ENCODE measurements at places on chromosomes 5 and 9.

DNA sequence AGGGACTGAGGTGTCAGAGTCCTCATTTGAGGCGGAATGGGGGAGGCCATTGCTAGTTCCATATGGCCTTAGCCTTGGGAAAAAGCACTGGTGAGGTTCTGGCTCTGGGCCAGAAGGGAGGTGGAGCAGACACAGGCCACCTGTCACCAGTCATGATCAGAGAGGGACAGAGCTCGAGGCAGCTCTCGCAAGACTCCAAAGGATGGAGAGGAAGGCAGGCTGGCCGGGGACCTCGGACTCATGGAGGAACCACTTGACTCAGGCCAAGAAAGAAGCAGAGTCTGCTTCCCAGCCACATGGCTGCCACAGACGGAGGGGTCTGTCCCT, 29.2 kb upstream of the NSMF start:
- no peak for DNase-seq

DNA sequence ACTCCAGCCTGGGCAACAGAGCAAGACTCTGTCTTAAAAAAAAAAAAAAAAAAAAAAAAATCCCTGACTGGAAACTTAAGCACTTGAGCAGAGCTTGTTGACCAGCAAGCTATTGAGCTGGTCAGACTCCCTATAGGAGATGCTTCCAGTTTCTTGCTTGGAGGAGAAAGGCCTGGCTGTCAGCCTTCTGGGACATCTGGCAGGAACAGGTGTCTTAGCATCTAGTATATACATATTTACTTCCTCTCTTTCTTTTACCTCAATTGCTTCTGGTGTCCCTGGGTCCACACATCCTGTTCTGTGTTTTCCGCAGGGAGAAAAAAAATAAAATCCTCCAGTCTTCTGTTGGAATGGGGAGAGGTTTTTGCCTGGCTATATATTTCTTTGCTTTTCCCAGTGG, 60.1 kb downstream of the PRKACG start:
- no peak for DNase-seq

GRCh38 chr9:69252436-69252835, 72.6 kb upstream of the ENTREP1 start:
- DNase-seq: no peak

- DNase-seq: no peak
Measured at GRCh38 chr9:127525401-127526188, 74.3 kb downstream of the LRSAM1 start.

DNA sequence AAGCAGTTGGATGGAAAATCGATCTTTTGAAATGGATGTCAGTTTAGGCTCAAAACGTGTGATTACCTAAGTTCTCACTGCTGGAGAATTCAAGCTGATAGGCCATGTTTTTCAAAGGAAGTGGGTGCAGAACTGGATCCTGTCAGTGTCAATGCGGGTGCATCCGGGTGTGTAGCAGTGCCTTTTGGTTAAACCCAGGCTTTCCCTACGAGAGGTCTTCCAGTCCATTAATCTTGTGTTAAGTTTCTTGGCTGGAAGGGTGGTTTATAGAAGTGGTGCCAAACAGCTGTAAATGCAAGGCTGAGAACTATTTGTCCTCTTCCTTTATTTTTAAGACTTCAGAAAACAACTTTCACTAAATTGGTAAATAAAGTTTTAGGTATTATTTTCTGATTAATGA, 71.9 kb downstream of the DAPK1 start:
- no peak for DNase-seq

DNA sequence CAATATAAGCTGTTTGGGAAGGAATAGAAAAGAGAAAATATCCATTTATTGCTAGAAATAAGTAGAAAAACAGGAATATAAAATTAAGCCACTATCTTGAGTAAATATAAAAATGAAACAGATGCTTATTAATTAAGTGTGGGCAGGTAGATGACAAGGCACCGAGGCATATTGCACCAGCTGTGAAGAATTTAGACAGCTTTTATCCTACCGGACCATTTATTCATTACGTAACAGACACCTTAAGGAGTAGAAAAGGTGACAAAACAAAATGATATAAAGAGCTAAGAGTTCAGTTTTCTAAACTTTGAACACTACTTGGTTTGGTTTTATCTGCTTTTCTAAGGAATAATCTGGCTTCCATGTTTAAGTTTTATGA, 404.1 kb downstream of the PTPRD start:
- DNase-seq: no peak

- no peak for DNase-seq
Measured at GRCh38 chr5:116872486-116872885, 297.9 kb upstream of the SEMA6A start.

GRCh38 chr5:179795049-179795862, 1.5 kb downstream of the LTC4S start:
- no peak for DNase-seq

GRCh38 chr9:19947996-19948395, 159.2 kb upstream of the SLC24A2 start:
- DNase-seq: no peak

DNA sequence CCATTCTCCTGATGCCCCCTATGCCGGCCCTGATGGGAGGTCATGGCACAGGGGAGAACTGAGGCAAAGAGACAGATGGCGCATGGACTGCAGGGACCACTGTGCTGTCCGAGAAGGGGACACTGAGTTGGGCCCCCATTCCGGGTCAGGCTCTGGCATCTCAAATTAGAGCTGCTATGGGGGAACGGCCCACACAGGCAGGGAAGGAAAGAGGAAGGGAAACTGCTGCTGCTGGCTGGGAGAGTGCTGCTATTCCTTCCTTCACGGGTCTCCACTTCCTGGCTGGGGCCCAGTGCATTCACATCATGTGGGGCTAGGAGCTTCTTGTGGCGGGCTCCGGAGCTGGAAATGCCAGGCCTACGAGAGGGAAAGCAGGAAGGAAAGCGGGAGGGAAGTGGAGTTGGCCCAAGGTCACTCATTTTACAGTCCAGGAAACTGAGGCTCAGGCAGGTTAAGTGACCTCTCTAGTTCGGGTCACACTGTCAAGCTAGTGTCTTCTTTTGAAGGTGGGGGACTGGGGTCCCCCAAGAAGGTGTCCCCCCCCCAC, 1.3 kb upstream of the CARD19 start:
- DNase-seq: no peak

DNA sequence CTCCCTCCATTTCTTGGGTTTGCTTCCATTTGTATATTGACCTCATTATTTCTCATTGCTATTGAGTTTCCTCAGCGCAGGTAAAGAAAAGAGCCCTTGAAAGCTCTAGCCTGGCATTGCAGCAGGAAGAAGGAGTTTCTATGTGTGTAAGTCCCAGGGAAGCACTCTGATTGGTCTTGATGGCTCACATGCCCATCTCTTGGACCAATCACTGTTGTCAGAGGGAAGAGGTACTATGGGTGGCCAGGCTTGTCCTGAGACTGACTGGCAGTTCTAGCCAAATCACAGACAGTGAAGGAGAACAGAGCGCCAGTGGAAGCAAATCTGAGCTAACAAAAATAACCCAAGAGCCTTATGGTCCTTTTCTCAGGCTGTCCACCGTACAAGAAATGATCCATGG, 219.0 kb downstream of the PAX5 start:
- DNase-seq: no peak

- DNase-seq: no peak
Measured at GRCh38 chr5:156526081-156526925, 199.3 kb downstream of the SGCD start.

DNA sequence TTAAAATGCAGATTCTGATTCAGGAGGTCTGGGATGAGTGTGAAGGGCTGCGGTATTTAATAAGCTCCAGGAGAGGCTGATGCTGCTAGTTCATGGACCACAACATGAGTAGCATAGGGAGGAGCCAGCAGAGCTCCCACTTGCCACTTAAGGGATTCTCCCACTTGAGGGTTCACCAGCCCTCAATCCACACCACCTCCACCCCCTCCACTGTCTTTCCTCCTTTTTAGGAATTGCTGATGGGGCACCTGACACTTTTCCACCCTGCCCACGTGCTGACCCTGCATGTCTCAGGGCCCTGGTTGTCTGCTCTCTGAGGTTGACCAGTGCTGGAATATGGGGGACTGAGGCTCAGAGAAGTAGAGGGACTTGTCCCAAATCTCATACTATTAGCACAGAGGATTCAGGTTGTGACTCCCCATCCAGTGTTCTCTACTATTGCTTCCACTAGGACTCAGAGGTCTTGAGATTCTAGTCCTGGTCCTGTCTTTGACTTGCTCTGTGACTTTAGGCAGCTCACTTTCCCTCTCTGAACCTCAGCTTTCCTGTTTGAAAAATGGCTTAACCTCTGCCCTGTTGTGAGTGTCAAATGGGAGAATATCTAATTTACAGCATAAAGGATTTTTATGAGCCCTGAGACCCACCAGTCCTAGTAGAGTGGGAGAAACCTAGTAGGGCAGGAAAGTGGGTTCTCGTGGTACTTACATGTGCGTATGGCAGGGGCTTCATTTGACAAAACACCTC, 72.9 kb downstream of the PPARGC1B start:
- DNase-seq: no peak

GRCh38 chr5:72223371-72223770, 96.7 kb downstream of the MRPS27 start:
- DNase-seq: no peak

GRCh38 chr9:71910650-71911060, 338 bp downstream of the ABHD17B start:
- no peak for DNase-seq

DNA sequence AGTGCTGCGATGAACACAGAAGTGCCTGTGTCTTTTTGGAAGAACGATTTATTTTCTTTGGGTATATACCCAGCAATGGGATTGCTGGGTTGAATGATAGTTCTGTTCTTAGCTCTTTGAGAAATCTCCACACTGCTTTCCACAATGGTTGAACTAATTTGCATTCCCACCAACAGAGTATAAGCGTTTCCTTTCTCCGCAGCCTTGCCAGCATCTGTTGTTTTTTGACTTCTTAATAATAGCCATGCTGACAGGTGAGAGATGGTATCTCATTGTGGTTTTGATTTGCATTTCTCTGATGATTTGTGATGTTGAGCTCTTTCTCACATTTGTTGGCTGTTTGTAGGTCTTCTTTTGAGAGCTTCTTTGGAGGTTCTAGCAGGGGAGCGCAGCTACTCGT, 134.6 kb downstream of the TENT4A start:
- DNase-seq: no peak

DNA sequence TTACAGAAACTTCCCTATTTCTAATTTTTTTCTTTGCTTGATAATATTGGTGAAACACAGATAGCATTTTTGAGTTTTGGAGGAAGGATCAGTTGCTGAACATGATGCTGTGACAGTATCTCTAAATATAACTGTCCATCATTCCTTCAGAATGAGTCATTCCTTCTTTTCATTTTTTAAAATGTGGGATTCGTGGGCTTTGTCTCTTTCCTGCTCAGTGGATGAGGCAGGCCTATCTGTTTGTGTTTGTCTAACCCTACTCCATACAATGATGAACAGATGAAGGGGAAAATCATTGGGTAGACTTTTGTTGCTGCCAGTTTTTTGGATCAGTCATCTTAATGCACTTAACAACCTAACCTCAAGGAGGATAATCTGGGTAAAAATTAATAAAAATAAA, 15.7 kb upstream of the OR13C8 start:
- no peak for DNase-seq

DNA sequence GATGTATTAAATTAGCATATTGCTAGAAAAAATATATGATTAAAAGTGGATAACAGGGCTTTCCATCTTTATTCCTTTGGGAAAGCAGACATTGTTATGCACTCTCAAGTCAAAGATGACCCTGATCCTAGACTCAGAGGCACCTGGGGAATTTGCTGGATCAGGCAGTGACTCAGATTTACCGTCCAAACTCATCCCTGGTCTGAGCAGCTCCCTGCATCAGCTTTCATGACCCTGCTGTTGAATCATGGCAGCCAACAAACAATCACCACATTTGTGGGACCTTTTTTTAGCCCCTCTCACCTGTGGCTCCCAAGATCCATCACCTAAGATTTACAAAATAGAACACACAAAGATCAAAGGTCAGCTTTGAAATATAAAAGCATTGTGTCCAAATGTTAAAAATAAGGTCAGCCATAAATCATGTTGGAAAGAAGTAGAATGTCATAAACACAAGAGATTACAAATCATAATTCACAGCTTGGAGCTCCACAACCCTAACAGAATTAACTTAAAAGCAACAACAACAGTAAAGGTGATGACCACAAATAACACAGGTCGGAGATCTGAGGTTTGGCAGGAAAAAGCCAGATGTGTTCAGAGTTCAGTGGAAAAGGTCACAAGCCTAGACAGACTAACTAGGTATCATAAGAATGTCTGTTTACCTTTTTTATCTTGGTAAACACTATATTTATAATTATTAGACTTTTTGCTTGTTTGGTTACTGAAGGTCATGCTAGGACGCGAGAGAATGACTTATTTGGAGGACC, 55.5 kb downstream of the ZFAND5 start:
- no peak for DNase-seq

- DNase-seq: no peak
Measured at GRCh38 chr5:92838253-92838652, 742.8 kb downstream of the NR2F1-AS1 start.

GRCh38 chr5:168822248-168822744, 243.1 kb upstream of the PANK3 start:
- DNase-seq: no peak

DNA sequence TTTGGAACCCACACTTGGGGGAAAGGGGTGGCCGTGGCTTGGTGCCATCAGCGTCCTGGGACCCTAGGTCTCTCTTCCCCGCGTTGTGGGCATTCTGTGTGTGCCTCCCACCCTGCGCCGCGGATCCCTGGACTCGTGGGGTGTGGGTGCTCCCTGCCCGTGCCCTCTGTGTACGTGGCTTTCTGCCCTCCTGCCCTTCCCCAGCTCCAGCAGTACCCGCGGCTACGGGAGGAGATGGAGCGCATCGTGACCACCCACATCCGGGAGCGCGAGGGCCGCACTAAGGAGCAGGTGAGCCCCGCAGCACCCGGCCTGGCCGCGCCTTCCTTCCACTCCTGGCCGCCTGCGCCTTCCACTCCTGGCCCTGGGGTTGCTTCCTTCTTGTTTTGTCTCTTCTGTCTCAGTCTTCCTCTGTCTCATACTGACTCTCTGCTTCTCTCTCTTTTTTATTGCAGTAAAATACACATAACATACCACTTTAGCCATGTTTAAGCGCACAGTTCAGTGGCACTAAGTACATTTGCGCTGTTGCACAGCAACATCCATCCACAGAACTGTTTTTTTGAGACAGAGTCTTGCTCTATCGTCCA, 30.7 kb downstream of the DNM1 start:
- no peak for DNase-seq

GRCh38 chr5:115243412-115243811, 19.3 kb downstream of the PGGT1B start:
- DNase-seq: no peak

GRCh38 chr5:115586525-115587146, 15.6 kb downstream of the TICAM2 start:
- DNase-seq: no peak

GRCh38 chr5:77844373-77844622, 68.2 kb upstream of the TBCA start:
- DNase-seq: no peak

DNA sequence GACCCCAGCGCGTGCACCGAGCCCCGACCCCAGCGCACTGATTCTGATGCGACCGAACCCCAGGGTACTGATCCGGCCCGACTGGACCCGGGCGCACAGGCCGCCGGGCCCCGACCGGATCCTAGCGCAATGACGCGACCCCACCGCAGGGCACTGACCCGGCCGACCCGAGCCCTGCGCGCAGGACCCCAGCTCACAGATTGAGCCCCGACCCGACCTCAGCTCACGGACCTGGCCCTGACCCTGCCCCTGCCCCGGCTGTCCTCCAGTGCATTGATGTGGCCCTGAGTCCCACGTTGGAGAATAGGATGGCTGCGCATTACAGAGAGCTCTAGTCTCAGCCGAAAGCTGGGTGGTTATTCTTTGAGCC, 438 bp downstream of the TRIP13 start:
- DNase-seq: no peak

Data from activated naive CD4-positive, alpha-beta T cell (primary cell).